ENCODE measurements at places on chromosomes 1 and 21.

GRCh38 chr1:110434946-110435345 is 16.0 kb upstream of the PROK1 start:
- no peak for DNase-seq

DNA sequence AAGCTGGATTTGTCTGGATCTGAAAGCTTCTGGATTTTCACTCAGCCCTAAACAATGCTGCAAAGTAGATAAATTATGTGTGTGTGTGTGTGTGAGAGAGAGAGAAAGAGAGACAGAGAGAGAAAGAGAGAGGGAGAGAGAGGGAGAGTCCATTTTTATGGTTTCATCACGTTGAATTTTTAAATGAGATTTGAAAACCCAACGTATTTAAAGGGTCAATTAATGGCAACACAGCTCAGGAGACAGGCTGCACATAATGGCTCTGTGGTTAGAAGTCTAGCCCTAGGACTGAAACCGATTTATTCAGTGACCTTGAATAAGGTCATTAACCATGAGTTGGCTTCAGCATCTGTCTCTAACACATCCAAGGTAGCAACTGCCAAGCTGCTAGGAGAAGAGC is 35.3 kb upstream of the FMN2 start:
- DNase-seq = no peak

GRCh38 chr1:234559902-234560676 is 49.9 kb downstream of the IRF2BP2 start:
- DNase-seq = no peak

DNA sequence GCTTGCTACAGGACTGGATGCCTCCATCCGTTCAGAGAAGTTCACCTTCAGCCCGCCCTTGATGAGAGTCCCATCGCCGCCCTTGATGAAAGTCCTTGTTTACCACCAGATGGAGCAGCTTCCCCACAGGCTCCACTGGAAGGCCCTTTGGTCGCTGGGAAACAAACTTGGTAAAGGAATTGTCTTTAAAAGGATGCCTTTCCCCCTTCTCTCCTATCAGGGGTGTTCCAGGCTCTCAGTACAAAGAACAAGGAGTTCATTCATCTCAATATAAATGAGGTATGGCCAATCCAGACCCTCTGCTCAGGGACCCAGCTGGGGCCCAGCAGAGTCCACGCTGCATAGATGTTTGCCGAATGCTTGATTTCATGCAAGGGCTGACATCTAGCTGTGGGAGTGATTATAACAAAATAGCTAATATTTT is 50.8 kb downstream of the CAPN9 start:
- peak; percentile 66 for DNase-seq

GRCh38 chr1:210617293-210617692 is 288.6 kb downstream of the HHAT start:
- no peak for DNase-seq

DNA sequence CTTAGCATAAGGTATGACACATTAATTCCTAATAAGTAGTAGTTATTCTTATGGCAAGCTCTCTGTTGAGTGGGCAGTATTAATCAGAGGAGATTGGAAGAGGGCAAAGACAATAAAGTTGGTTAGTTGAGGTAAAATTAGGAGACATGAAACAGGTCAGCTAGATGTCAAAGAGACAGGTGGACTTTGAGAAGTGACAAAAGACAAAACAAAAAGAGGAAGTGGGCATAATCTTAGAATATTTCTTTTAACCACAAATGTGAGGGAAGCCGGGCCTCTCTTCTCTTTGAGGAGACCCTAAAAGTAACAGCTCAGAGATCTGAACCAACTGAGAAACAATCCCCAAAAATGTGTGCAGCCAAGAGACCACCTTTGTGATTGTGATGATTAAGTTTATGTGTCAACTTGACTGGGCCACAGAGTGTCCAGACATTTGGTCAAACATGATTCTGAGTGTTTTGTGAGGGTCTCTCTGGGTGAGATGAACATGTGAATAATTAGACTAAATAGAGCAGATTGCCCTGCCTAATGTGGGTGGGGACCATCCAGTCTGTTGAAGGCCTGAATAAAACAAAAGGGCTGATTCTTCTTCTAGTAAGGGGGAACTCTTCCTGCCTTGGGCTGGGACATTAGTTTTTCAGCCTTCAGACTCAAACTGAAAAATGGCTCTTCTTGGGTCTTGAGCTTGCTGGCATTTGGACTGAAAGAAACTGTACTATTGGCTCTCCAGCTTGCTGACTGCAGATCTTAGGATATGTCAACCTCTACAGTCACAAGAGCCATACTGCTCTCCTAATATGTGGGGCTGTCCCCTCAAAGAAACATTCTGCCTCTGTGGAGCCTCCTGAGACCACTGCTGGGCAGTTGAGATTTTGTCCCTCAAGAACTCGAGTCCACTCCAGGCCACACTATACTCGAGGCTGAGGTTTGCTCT is 40.0 kb downstream of the FCRL5 start:
- DNase-seq = no peak

DNA sequence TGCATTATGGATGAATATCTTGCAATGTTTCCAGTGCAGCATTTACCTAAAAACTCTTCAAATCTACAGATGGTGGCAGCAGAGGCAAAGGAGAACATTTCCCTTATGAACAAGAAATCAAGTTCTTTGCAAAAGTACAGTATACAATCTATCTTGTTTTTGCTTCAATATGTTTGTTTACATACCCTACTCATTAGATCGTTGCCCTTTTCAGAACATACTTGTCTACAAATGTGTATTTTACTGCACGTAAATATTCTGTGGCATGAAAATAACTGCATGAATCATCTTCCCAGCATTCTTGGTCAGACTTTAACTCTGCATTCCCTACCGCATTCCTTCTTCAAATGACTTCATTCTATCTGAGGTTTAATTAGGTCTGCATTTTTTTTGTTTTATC is 212.7 kb downstream of the ZP4 start:
- DNase-seq = no peak

DNA sequence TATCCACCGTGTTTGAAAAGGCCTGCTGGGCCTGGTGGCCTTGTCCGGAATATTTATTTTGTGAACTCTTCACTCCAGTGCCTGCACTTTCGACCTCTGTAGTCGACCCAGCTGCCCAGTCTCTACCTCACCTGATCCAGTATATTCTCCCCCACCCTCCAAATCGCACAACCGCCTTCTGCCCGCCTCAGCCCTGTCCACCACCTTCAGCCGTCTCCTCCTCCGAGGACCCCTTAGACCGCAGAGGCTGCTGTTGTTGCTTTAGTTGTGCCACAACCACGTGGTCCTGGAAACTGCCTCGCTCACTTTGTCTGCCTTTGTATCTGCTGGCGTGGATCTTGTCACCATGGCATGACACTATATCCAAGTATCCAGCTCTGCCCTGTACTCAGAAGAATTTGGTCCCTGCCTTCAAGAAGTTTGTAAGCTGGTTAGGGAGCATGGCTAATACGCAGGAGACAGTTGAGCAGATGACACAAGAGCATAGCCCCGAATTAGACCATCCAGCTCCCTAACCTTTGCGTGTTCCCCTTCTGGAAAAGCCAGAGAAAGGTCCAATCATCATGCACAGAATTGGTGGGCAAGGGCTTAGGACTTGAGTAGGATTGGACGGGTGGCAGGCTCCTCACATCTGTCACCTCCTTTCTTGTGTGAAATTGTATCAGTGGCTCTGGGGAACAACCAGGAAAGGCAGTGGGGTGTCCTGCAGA is 1.5 kb downstream of the PHGDH start:
- no peak for DNase-seq

DNA sequence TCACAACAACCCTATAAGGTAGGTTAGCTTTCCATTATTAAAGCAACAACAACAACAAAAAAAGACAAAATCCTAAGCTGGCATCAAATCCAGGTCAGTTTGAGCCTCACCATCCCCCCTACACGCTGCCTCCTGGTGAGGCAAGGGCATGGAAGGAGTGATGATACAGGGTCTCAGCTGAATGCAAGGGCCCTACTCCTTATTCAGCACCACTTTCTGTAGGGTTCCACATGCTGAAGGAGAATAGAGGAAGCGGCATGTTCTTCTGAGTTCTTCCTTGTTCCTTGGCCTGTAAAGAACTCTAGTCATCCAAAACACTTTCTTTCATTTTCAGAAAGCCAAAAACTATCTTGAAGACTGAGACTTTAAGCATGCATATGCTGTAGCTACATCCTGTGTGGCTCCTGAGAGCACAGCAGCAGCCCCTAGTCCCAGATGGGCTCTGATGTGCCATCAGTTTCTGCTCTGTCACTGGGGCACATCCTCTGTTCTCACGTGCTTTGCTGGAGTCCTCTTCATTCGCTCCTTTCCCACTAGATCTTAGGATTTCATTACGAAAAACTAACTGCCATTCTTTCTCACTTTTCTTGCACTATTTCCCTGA is 6.2 kb downstream of the ILDR2 start:
- no peak for DNase-seq

DNA sequence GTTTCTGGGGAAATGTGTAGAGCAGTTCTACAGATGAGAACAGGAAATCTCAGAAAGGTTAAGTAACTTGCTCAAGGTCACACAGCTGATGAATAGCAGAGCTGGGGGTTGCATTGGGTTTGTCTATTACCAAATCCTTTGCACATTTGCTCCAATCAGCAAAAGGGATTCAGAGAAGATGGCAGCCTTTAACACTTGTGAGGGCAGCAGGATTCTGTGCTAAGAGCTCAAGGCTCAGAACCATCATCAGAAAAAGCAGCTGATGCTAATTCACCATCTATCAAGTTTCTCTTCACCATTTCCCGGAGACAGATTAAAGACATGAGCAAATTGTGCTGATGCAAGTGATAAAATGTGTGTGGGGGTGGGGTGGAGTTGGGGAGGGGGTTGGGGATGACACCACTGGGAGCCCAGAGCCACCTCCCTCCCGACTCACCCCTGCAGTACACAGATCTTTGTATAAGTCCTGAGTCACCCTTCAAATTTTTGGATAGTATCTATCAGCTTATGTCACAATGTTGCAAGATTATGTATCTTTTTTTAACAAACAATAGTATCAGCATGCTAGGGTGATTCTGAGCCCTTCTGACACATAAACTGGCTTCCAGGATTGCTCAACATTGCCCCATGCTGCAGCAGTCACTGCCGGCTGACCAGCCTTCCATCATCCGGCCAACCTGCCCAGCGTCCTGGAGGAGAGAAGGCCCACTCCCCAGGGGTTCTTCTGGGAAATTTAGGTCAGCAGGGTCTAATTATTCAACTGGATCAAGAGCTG is 2.8 kb upstream of the SPSB1 start:
- no peak for DNase-seq

DNA sequence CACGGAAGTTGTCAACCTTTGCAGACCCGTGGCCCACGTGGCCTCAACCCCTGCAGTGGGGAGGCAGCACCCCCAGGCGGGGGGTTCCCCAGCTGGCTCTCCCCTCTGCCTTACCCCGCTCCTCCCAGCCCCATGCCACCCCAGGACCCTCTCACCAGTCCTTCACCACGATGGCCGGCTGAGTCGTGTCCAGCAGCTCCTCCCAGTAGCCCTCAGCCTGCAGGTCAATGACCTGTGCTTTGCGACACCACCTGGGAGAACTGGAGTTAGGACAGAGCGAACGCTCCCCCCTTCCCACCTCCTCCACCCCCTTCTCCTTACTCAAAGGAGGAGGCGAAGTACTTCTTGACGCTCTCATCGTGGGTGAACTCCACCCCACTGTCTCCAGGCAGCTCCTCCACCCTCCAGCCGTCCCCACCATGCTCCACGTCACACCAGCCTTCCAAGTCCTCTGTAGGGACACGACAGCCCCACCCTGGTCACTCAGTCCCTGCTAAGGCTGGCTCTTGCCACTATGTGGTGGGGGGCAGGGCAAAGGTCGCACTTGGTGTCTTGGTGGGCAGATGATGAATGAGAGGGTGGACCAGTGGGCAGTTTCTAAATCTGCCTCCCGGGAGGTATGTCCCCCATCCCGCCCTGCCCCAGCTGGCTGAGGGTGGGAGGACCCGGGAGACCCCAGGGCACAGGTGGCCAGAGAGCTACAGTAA is 4.5 kb downstream of the FBXO2 start:
- DNase-seq = no peak
